GF-D8 (cell line): ENCODE measurements at places on chromosomes 7 and 10.

GRCh38 chr10:29529146-29529545 is 105.6 kb downstream of the SVIL start:
- no peak for DNase-seq

GRCh38 chr10:6565588-6565987 is 14.5 kb downstream of the PRKCQ start:
- DNase-seq: no peak

- no peak for DNase-seq
These were observed 110.6 kb upstream of the COL1A2 start for GRCh38 chr7:94284104-94284503.

DNA sequence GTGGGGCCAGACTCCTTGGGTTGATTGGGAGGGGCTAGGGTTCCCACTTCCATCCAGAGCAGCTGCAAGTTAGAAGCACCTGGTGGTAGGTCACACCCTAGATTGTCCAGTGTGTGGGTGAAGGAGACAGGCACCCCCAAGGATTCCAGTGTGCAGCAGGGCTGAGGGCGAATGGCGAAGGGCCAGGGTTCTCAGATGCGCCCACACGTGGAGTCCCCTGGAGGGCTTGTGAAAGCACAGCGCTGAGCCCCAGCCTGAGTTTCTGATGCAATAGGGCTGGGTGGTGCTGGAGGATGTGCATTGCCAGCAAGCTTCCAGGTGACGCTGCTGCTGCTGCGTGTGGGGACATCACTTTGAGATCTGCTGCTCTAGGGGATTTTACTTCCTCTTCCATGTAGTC is 25.4 kb downstream of the TBATA start:
- peak; percentile 52 for DNase-seq

GRCh38 chr7:14288701-14289100 is 299.2 kb upstream of the ETV1 start:
- no peak for DNase-seq

DNA sequence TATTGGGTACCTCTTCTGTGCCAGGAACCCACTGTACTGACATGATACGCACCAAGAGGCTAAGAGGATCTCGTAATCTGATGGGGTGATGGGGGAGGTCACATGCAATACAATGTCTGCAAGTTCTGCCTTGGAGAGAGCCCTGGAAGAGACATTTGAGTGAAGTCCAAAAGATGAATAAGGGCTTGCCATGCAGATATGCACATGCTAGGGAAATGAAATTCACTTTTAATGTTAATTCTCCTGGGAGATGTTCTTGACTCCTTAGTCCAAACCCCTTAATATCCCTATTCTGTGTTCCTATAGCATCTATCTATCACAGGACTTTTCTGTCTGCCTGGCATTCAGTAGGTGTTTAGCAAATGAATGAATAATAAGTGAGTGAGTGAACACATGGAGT is 54.0 kb upstream of the GLCCI1 start:
- DNase-seq: no peak

DNA sequence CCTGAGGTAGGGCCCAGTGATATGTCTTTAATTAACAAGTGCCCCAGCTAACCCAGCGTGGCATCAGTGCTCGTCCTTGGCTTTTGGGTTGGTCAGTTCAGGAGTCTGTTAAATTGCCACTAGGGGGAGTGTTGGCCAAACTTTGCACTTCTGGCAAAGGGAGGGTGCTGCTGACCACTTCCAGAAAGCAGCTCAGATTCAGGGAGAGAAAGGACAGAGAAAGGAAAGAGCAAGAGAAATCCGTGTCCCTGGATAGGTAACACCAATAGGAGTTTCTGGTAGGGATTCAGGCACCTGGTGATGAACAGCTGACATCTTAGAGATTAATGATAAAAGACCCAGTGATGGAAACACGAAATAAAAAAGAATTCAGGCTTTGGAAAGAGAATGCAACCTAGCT is 243.1 kb upstream of the AOAH start:
- no peak for DNase-seq

GRCh38 chr7:38478404-38478803 is 152.8 kb downstream of the AMPH start:
- DNase-seq: no peak

GRCh38 chr10:54772468-54773122 is 28.4 kb downstream of the PCDH15 start:
- no peak for DNase-seq

- DNase-seq: no peak
These were observed 33.8 kb downstream of the ERCC6 start for GRCh38 chr10:49505076-49505475.

DNA sequence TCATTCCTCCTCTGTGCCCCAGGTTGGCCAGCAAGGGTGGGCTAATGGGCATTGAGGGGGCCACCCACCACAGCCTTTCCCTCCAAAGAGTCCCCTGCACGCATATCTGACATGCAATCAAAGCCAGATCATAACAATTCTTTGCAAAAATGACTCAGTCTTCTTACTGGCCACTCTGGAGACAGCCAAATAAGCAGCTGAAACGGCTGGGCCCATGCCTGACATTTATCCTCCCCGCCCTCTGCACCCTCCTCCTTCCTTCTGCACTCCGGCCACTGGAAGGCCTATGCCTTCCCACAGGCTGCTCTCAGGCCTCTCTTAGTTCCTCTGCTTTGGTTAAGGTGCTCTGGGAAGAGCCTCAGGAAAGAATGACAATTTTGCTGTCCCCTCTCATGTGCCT is 29.2 kb upstream of the NPFFR1 start:
- no peak for DNase-seq

GRCh38 chr10:8349610-8350249 is 295.2 kb downstream of the GATA3 start:
- no peak for DNase-seq

GRCh38 chr7:128219636-128220035 is 21.4 kb upstream of the LEP start:
- no peak for DNase-seq

DNA sequence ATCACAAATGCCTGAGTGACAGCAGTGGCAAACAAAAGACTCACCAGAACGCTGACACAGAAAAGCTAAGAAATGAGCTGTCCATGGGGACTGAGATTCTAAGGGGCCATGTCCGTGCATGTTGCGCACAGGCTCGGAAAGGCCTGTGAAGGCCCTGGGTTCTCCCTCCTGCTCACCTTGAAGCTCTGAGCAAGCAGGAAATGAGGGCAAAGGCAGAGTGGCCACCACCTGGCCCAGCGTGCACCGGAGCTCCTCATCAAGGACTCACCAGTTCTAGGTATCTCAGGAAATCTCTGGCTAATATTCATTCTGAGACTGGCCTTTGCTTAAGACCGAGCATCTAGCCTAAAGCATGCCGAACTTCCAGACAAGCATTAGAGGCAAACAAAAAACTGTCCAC is 52.7 kb downstream of the MAD1L1 start:
- no peak for DNase-seq

DNA sequence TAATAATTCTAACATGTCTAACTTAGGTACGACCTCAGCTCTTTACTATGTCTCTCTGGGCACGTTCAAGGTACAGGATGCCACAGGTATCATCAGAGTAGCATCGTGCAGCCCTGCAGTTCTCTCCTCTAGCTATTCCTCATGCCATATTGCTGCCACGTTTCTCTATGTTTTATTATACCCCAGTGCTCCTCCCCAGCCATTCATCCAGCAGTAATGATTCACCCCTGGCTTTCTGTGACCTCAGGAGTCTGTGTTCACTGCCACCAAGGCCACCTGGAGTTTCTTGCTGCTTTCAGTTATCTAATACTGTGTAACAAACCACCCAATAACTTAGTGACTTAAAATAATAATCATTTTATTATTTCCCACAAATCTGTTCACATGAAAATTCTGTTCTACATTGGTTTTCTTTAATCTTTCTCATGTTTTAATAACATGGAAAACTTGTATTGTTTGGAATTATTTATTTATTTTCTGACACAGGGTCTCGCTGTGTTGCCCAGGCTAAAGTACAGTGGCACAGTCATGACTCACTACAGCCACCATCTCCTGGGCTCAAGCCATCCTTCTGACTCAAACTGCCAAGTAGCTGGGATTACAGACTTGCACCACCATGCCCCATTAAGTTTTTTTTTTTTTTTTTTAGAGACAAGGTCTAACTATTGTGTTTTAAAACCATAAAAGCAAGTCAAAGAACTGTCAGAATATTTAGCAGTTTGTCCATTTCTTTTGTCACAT is 21.8 kb downstream of the REEP3 start:
- no peak for DNase-seq

DNA sequence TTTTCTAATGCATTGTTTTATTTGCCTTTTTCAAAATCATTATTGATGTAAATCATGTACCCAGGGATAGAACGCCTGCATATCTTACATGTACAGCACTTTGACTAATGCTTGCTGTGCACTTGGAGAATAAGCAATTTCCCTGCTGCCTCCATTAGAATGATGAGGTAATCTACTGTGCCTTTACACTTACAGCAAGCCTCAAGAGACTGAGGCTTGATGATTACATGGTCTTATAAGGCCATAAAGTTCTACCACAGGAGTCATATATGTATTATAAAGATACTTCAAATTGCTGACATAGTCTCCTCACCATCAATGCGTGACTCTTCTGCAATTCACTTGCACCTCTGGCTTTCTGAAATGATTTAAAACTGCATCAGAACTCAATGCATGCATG is 328.6 kb upstream of the HGF start:
- DNase-seq: no peak

DNA sequence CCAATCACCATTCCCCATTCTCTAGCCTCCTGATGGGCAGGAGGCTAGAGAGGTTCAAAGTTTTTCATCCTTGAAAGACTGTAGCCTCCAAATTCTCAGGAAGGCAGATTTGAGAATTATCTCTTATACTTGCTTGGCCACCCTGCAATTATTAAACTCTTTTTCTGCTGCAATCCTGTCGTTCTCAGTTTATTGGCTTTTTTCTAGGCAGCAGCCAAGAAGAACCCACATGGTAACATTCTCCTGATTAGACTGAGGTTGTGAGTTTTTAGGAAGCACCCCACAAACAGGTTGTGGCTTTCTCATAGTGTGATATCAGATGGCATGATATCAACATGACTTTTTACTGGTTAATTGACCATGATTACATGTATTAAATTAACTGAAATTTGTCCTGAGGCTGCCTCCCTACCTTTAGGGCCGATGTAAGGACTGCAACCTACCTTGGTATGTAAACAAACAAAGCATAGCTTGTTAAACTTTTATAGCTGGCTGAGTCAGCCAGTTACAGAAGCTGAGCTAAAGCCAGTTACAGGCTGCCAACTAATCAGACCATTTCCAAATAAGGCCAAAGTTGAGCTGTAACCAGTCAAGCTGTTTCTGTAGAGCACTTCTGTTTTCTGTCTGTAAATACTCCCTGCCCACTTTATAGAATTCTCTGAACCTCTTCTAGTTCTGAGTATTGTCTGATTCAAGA is 3.2 kb upstream of the ZNF248 start:
- DNase-seq: no peak

DNA sequence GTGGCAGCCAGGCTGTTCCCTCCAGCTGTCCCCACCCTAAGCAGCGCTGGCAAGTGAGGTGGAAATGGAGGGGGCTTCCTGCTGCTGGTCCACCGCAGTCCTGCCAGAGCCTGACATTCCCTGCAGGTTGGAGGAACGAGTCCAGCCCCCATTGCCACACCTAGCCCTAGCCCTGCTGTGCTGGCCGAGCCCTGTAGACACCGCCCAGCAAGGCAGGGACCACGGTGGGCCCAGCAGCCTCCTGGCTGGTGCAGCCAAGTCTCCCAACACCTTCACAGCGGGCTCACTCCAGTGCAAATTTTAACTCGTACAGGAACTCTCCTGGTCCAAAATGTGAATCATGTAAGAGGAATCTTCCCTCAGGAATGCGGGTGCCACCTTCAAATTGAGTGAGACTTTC is 116.3 kb downstream of the PAXIP1 start:
- no peak for DNase-seq

- no peak for DNase-seq
These were observed 72.5 kb downstream of the CDK6 start for GRCh38 chr7:92763636-92764423.

DNA sequence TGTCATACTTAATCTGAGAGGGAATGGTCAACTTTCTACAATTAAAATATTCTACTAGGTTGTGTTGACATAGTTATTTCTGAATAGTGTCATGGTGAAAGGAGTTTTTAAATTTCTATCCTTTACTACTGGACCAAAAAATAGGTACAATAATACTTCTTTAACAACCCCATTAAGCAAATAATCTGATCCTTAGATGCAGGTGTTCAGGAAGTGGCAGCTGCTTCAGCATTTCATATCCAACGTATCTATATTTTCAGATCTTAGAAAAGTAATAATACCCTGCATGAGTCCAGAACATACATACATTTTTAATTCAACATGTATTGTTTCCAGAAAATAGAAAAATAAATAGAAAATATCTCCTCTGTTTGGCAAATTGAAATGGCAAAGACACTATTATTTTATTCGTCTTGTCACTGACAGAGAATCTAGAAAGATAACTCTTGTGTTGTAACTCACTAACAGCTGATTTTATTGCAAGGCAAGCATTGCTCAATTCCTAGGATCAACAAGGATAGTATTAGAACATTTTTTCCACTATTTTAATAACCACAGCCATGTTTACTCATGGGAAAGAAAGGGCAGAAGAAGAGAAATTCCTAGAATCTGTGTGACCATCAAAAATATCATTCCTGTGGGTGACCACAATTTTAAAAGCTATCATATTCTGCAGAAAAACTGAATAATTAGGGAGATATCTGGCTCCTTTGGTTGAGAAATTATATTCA is 159.3 kb upstream of the CNTNAP2 start:
- DNase-seq: no peak

DNA sequence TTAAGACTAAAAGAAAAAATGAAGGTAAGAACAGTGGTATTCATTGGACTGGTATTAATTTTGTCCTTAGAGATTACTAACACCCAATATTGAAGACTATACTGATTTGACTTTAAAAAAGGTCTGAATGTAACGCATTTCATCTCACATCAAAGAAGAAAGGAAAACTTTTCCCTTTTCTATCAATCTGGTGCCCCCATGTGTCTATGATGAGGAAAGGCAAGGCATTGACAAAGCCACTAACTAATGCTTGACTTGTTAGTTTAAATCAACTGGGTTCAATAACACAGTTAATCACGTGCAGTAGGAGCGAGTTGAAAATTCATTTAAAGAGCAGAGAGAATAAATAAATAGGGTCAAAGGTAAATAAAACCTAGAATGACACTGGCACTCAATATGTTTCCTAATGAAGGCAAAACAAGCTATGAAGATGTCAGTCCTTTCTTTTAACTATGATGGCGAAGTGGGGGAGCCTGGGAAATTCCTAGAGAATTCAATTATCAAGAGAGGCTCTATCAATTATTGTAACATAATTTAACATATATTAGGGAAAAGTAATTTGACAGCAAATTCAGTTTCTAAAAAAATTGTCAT is 180.9 kb downstream of the ANK3 start:
- no peak for DNase-seq

DNA sequence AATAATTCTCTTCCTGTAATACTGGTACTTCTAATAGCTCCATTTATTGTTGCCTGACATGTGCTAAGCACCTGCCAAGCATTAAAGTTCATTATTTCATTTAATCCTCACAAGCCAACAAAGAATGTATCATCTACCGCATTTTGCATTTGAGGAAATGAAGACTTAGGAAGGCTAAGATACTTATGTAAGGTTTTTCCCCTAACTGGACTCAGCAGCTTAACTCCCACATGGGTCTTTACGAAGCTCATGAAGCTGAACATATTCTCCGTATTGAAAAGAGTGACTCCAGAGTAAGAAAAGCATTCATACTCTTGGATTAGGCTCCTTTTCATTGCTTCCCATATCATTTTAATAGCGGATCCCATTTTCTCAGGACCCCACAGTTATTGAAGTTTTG is 155.7 kb upstream of the TMEM72 start:
- DNase-seq: no peak

GRCh38 chr7:44791278-44792219 is 4.9 kb upstream of the PPIA start:
- no peak for DNase-seq

- no peak for DNase-seq
These were observed 11.1 kb downstream of the H2BK1 start for GRCh38 chr7:151198945-151199848.
